ENCODE measurements at places on chromosomes 1 and 21.

DNA sequence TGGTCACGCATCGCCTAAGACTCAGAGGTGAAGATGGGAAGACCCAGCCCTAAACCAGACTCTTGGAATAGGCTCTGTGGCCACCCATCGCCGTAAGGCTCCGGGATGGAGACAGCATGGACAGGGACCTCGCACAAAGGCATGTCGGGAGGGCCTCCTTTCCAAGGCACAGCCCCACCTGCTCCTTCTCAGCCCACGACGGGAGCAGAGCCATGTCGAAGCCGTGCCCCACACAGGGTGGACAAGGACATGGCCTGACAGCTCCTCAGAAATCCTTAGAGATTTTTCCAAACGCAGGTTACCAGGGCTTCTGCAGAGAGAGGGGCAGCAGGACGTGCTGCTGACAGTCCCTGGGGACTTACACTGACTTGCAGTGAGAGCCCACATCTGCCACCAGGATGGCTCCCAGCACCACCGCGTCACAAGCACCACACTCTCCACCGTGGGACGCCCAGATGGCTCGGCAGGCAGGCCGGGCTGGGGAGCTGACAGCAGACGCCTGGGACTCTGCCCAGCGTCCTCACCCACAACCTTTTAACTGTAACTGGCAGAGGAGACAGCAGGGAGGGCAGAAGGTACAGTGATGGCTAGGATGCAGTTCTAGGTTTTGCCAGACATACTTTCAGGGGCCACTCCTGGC lies 12.0 kb downstream of the SSU72 start:
- no peak for DNase-seq

- peak; percentile 99 for DNase-seq
Observed at GRCh38 chr1:32703479-32704291, 1.1 kb upstream of the SYNC start.

DNA sequence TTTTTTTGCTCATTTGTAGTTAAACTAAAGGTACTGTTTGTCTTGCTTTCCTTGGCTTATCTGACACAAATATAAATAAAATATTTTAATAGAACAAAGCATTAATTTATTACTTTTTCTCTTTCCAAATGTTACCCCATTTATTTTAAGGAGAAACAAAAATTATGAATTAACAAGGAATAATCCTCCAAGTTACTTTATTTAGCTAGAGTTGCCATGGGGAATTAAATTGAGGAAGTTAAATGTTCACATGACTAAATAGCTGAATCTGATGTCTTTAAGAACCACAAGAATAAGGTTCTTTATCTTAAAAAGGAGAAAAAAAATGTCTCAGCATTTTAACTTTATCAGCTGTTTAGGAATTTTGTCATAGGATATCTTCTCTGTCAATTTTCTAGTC lies 12.3 kb downstream of the ATG4C start:
- no peak for DNase-seq

- DNase-seq: no peak
Observed at GRCh38 chr1:225772848-225773247, 4.8 kb upstream of the SRP9 start.

DNA sequence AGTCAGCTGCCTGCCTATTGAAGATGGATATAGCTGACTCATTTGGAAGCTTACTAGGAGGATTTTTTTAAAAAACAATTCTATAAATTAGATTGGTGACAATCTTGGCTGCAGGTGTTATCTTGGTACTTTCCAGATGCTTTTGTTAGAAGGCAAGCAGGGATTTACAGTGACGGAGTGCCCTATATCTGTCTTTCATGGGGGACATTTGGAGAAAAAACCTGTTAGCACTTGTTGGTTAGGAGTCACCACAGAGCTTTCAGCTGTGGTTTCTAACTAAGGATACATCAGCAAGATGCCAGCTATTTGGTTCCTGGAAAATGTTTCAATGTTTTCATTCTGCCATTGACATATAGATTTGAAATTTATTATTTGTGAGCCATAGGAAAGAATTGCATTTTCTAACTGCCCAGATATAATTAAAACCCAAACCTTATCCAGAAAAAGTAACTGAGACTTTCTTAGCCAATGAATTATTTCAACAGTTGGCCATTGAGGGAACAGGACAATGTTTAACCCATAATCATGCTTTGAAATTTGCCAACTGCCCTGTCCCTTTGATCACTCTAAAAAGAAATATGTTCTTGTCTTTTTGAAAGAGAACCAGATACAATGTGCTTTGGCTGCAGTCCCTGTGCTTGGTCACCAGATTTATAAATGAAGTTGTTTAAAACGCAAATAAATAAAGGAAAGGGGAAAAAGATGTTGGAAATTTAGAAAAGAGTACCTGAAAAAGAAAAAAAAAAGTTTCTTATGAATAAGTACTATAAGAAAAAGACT lies 761.0 kb upstream of the CXADR start:
- DNase-seq: peak; percentile 38

GRCh38 chr1:18645747-18646090 lies 15.1 kb downstream of the PAX7 start:
- no peak for DNase-seq

GRCh38 chr1:10694274-10694632 lies 102.2 kb downstream of the CASZ1 start:
- DNase-seq: no peak

DNA sequence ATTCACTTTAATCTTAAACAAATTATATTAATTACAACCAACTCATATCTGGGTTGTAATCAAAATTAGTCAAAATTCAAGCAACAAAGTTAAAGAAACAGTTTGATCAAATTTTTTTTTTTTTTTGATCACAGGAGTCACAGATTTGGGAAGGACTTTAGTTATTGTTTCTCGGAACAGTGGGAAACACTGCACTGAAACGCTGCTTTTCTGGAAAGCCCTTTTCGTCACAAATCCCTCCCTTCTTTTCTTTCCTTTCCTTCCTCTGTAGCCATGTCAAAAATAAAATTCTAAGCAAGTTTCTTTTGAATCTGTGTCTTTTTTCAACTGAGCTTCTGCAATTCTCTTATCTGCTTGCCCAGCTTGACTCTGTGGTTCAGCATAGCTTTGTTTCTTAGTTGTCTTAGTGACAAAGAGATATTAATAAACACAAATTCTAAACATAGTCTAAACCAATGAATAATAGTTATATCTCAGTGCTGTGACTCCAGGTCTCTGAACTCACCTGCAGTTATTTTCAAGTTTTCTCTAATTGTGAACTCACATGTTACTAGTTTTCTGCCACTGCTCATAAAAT lies 53.8 kb downstream of the PTGS2 start:
- DNase-seq: no peak

DNA sequence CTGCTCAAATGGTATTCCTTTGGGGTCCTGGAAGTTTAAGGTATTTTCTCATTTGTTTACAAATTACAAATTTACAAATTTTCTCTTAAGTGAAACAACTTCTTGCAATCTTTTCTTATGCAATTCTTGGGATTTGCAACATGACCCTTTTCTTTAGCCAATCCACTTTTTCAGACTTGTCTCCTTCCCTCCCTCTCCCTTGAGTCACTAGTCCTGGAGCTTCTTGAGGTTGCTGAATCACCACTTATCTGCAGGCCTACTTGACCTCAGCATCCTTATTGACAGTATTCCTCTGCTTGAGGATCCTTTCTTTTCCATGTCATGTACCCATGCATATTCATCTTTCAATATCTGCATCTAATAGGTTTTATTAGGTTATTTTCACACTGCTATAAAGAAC lies 302.8 kb upstream of the ADAMTS5 start:
- DNase-seq: peak; percentile 85

- no peak for DNase-seq
Observed at GRCh38 chr21:16815243-16815642, 697.6 kb upstream of the CXADR start.

DNA sequence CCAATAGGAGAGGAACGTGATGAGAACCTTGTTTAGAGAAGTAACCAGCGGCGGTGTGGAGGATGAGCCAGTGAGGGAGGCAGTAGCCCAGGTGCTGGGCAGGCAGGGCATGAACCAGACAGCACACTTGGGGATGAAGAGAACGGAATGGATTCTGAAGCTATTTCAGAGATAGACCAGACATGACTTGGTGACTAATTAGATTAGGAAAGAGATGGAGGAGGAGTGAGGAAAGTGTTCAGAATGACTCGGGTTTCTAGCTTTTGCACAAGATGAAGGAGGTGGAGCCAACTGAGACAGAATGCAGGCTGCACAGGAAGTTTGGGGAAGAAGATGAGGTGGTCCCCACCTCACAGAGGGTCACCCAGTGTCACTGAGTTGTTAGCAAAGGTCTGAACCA lies 5.1 kb downstream of the PEF1 start:
- no peak for DNase-seq

DNA sequence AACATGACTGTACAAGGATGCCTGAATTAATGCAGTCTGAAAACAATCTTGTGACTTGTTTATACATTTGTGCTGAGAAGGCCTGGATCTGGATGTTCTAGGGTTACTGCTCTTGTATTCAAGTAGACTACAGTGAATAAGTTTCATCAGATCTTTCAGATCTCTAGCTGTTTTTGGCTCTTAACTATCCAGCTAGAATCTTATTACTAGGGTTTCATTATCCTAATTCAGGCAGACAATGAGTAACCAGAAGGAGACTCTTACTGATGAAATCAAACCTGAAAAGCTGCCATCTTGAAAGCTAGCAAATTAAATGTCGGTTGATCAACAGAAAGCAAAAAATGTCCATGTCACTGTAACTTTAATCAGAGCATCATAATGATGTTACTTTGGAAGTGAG lies 112.5 kb upstream of the KCNK2 start:
- no peak for DNase-seq

DNA sequence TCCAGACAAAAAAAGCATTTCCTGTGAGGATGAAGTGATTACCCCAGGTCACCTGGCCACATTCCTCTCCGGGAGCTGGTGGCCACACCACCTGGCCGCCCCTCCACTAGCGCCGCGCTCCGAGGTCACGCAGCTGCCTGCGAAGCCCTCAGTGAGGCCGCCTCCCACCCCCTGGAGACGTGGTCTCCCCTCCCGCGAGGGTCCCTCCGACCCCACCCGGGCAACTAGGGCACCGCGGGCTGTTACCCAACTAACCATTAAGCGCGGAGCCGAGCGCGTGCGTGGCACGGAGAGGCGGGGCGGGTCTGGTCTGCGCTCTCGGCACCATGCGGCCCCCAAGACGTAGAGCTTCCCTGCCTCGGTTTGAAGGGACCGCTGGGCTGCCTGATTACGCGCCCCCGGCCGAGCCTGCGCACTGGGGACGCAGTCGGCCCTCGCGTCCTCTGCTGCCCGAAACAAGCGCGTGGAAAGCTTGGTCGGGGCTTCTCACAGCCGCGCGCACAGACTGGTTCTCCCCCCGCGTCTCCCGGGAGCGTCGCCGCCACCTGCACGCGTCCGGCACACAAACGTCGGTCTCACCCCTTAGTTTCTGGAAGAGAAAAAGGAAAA lies 106.5 kb downstream of the SLC16A1 start:
- DNase-seq: peak; percentile 50

DNA sequence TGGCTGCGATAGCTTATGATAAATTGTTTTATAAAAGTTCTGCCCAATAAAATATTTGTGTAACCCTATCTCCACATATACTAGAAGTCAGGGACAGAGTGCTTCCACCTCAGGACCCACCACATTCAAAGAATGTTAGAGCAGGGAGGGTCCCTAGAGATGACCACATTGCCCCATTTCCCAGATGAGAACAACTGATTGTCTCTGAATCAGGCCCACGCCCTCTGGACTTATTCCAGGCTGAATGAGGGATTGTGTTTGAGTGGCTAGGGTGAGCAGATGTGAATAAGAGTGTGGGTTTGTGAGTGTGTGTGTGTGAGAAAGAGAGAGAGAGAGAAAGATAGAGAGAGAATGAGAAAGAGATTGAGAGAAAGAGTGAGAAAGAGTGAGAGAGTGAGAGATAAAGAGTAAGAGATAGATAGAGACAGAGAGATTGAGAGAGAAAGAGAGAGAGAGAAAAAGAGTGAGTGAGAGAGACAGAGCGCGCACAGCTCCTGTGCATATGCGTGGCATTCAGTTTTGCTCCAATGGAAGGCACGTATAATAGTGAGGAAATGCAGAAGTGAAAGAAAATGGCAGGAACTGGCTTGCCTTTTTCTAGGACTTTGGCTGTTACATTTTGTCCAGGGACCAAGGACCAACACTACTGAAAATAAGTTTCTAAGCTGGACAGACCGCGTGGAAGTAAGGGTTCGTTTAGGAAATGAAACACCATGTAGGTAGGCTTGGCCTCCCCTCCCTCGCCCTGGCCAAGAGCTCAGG lies 94.1 kb downstream of the ABCA4 start:
- no peak for DNase-seq

- DNase-seq: no peak
Observed at GRCh38 chr1:10316752-10317151, 82.1 kb upstream of the PGD start.

DNA sequence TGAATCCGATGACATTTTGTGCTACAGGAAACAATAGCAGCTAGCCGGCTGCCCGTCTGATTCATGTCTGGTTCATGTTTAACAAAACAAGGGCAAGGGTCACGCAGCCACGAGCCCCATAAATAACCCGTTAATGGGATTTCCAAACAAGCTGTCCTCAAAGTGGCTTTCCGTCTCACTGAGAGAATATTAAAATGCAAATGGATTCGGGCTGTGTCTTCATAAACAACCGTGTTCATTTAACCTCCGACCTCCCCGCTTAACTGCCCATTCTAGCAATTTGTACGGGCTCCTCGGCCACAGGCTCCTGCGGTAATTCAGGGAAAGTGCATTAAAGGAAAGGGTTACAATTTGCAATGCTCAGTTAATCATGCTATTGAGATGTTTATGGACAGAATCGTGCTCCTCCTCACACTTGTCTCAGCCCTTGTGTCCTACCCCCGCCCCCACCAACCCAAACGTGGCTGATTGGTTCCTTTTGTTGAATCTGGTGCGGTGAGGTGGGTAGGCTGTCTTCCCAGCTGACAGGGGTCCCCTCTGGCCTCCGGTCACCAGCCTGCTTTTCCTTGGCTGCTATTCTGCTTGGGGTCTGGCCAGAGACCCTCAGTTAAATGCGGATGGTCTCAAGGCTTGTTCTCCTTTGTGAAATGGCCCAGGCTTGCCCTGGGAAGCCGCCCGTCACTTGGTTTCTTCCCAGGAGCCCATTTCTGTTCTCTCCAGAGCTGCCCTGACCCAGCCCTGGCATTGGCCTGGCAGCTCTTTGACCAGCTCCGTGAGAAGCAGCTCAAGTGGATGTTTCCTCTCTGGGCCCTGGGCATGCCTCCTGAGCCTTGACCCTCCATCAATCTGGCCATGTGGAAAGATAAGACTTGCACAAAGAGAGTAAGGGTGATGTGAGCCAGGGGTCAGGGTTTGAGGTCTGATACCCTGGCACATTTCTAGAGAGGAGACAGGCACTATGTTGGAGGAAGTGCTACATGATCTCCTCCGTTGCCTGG lies 200.7 kb upstream of the POU3F1 start:
- DNase-seq: peak; percentile 22

Data from astrocyte of the spinal cord (primary cell).